K562 (cell line): ENCODE measurements at places on chromosomes 16 and 17.

- DNase-seq = no peak
Observed at GRCh38 chr17:31695456-31696090, 163.5 kb downstream of the COPRS start.

DNA sequence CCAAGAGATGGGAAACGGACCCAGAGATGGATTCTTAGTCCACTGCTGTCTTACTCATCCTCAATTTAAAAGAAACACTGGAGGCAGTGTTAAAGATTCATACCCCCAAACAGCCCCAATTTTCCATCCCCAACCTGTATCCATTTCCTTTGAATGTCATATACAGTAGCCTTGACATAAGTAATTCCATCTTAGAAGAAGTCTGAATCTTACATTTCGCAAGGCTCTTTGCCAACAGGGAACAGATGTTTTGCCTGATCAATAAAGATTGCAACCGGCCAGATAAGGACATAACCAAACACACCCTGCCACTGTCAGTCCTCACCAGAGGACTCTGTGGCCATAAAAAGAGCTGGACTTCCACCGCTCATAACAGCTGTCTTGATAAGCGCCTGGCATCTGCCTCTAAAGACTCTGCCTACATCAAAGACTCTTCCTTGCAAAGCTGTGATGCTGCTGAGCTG is 59.0 kb upstream of the MED9 start:
- peak; percentile 66 for DNase-seq

DNA sequence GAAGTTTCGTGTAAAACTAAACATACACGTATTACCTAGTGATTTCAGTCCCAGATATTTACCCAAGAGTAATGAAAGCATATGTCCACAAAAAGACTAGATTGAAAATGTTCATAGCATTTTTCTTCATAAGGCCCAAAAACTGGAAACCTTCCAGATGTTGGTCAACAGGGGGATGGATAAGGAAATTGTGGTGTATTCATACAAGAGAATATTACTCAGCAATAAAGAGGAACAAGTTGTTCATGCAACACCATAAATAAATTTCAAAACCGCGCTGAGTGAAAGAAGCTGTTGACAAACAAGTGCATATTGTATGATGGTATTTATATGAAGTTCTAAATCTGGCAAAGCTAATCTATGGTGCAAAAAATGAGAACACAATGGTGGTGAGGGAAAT is 54.1 kb upstream of the NFAT5 start:
- DNase-seq = no peak

DNA sequence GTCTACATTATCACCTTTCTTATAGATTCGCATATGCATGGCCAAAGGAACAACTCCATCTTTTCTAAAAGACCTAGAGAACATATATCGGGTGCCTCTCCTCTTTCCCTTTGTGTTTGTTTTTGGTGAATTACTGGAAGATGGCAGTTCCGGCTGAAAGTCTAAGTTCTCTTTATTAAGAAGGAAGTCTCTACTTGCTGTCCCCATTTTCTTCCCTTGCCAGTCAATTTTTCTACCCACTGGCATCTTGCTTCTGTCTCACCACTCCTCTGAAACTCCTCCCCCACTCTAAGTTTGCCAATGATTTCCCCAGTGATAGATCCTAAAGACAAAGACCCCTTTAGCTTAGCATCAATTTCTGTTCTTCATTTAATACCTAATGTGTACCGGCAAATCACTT is 93.9 kb upstream of the CORO6 start:
- DNase-seq = no peak

GRCh38 chr17:61451538-61452300 is 503 bp upstream of the TBX4 start:
- DNase-seq = no peak

- DNase-seq = peak; percentile 67
Observed at GRCh38 chr17:74736513-74737298, at the start of gene RAB37. TSS of gene RAB37 (plus strand) at chr17:74737256. CDS start at chr17:74737273, 17 bp downstream.

DNA sequence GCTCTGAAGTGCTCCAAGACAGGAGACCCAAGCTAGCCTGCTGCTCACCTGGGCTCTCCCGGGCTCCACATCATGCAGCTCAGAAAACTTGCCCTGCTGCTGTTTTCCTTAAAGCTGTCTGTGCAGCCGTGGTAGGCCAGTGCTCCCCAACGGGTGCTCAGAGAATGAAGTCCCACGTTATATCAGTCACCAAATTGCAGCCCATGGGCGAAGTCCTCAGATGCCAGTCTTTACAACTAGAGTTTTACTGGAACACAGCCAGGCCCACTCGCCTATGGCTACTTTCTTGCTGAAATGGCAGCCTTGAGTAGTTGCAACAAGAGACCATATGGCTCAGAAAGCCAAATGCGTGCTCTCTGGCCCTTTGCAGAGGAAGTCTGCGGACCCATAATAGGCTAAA is 6.3 kb downstream of the CREBBP start:
- DNase-seq = no peak

GRCh38 chr17:4130715-4131114 is 12.1 kb downstream of the ZZEF1 start:
- peak; percentile 13 for DNase-seq

- peak; percentile 70 for DNase-seq
Observed at GRCh38 chr17:82287868-82288801, 14.6 kb upstream of the CSNK1D start.

DNA sequence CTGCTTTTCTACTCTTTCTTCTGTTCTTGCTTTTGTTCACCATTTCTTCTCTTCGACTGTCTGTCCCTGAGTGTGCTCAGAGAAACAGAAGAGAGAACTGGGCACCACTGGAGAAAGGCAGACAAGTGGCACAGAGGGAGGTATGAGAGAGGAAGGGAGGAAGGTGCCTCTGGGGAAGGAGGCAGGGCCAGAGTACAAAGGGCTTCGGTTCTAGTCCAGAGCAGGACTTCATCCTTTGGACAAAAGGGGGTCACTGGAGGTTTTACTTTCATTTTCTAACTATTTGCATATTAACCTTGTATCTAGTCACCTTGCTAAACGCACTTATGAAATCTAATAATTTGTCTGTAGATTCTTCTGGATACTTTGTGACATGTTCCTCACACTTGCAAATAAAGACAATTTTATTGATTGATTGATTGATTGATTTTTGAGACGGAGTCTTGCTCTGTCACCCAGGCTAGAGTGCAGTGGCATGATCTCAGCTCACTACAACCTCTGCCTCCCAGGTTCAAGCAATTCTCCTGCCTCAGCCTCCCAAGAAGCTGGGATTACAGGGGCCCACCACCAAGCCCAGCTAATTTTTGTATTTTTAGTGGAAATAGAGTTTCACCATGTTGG is 13.5 kb downstream of the ITGB4 start:
- DNase-seq = no peak

- peak; percentile 8 for DNase-seq
Observed at GRCh38 chr17:35372846-35373533, 431 bp downstream of the SLFN11 start.

DNA sequence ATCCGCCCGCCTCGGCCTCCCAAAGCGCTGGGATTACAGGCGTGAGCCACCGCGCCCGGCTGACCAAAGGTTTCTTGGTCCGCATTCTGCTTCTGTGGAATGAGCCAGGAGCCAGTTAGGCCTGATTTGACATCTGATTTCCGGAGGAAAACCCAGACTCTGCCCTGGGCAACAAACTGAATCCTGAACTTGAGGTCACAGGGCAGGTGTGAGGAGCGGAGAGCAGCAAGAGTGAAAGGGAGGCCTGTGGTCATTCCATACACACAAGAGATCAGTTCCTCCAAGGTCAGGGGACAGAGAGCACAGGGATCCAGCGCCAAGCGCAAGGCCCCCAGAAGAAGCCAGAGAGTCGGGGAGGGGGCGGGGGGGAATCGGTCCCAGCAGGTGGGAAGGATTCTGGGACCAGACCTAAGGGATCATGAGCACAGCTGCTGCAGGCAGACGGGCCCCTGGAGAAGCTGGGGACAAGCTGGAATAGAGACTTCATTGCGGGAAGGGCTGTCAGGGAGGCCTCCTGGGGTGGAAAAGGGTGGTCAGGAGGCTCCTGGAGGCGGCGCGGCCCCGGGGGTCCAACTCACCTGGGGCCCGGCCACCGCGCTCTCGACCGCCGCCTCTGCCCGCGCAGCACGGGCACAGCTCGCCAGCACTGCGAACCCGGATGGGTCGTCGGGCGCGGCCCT is 436 bp downstream of the SHPK start:
- no peak for DNase-seq
